Eye (tissue), 1 donor: ENCODE measurements at places on chromosomes 6 and 20.
A peak's percentile ranks its signal among the peaks of the same experiment; 100 is the strongest.

DNA sequence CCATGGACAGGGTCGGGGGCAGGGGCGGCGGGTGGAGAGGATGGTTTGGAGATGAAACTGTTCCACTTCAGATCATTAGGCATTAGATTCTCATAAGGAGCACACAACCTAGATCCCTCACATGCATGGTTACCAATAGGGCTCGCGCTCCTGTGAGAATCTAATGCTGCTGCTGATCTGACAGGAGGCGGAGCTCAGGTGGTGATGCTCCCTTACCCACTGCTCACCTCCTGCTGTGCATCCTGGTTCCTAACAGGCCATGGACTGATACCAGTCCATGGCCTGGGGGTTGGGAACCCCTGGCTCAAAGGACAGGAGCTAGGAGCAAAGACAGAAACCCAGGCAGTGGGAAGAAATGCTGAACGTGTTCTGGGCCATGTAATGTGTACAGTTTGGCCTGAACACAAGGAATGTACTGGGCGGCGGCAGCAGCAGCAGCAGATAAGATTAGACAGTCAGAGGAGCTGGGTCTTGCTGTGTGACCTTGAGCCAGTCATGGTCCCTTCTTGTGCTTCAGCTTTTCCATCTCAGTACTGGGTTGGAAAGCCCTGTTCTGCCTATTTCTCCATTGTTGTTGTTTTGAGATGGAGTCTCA lies 4.7 kb upstream of the SPAG4 start:
- DNase-seq: no peak

- DNase-seq: no peak
Observed at GRCh38 chr6:11479296-11479695, 58.3 kb upstream of the TMEM170B start.

DNA sequence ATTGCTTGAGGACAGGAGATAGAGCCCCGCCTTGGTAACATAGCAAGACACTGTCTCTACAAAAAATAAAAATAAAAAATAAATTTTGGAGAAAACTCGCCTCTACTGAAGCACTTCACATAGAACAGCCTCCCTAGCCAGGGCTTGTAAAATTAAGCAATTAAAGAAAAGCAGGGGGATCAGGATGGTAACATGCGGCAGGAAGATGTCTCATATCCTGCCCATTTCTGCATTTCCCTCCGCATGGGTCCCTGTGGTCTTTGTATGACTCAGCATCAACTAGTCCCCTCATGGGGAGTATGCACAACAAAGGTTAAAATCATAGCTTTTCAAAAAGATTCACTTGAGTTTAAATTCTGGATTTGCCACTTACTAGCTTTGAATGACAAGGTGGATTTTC lies 379.0 kb downstream of the EPHA7 start:
- DNase-seq: no peak

GRCh38 chr6:43762966-43763695 lies 6.9 kb upstream of the VEGFA start:
- DNase-seq: no peak

DNA sequence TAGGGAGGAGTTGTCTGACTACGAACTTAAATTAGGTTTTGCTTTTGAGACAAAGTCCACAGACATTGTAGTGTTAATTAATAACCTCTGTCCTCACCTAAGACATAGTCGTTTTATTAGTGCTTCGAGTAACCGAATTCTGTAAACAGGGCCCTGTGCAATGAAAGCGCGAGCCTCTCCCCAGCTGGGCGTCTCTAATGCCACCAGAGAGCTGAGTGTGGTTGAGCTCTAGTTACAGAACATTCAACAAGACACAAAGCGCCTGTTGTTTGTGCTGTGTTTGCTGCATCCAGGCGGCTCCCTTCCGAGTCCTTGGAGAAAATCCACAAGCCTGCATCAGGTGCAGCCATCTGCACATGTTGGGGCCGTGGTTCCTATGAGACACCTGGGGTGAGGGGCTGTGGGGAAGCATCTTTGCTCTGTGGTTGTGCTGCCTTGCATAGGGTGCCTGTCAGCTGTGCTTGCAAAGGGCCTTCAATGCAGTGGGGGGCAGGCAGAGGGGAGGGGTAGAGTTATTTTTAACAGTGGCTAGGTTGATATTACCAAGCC lies 63.9 kb downstream of the CD164 start:
- DNase-seq: no peak

GRCh38 chr6:161748535-161749416 lies 474.9 kb upstream of the AGPAT4 start:
- DNase-seq: peak; percentile 91

- DNase-seq: no peak
Observed at GRCh38 chr6:140153703-140154102, 779.3 kb upstream of the CITED2 start.

DNA sequence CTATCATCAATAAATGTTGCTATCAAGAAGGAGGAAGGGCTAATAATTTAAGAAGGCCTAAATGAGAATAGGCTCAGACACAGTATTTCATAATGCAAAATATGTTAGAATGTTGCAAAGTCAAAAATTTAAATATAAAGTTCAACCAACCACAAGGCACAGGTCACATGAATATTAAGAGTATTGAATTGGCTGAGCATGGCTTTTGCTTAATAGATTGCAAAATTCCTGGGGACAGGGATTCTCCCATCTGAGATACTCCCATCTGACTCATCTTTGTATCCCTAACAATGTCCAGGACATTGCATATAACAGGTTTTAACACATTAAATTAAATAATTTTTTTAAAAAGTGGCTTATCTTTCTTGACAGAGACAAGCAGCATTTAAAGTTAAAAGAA lies 32.9 kb upstream of the UTRN start:
- DNase-seq: no peak

DNA sequence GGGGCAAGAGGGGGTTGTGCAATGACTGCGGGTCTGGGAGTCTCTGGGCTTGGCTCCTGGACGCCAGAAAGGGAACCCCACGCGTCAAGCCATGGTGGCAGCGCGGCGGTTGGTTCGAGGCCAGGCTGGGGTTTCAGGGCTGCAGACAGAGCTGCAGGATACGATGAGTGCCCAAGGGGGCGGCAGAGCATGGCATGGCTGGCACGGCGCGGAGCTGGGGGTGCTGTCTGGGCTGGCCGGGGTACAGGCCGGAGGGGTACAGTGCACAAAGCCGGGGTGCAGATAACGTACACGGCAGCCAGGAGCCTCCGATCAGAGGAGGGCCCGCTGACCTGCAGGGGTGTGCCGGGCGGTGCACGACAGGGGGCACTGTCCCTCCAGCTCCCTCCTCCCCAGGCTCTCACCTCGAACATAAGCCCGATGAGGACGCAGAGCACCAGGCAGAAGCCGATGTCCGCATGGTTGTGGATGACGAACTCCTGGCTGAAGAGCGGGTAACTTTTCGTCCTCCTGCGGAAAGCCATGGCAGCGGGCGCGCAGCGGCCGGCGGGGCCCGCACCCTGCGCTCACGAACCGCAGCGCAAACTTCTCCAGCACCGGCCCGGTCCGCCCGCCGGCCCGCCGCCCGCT lies 353 bp downstream of the TRAM2 start:
- peak; percentile 87 for DNase-seq

DNA sequence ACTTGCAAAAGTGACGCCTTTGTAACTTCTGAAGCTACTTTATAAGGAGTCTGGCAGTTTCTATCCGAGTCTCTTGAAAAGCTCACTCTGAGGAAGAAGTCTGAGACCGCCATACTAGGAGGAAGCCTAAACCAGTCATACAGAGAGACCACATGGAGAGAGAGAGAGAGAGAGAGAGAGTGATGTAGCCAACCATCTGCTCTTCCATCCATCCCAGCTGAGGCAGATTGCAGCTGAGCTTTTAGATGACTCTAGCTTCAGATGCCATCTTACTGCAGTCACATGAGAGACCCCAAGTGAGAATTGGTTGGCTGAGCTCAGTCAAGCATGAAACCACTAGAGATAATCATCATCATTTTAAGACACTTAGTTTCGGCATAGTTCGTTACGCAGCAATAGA lies 15.0 kb upstream of the DTNBP1 start:
- DNase-seq: no peak

- DNase-seq: peak; percentile 18
Observed at GRCh38 chr6:148869585-148869984, 122.8 kb downstream of the UST start.

DNA sequence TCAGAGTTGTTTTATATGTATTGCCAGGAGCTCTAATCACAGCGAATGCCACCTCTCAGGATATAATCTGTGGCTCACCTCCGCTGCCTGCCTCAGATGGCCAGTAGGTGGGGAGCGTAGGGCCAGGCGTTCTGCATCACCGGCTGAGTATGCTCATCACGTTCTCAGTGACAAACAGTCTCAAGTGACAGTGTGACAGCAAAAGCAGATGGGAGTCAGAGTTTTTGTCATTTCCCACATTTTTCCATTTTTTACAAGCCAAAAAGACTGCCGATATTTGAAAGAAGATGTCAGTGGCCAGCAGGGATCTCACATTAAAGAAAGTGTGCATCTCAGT lies 208.7 kb downstream of the ALDH8A1 start:
- no peak for DNase-seq

GRCh38 chr6:70371454-70372105 lies 41.7 kb upstream of the FAM135A start:
- DNase-seq: peak; percentile 66

DNA sequence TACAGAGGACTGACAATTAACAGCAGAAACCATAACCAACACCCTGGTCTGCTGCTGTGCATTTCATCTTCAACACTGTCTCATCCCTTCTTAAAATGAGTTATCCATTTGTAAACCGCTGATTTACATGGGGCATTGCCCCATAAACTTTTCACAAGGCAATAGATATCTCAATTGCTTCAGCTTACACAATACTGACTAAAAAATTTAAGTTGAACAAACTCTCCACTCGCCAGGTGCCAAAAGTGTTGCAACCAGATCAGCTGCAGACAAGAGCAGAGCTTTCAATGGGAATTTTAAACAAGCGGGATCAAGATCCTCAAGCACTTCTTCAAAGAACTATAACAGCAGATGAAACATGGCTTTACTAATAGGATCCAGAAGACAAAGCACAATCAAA lies 183.0 kb downstream of the TASP1 start:
- DNase-seq: no peak

- peak; percentile 82 for DNase-seq
Observed at GRCh38 chr6:90216072-90216977, 80.3 kb downstream of the BACH2 start.

- no peak for DNase-seq
Observed at GRCh38 chr6:90105506-90106170, 191.0 kb downstream of the BACH2 start.

DNA sequence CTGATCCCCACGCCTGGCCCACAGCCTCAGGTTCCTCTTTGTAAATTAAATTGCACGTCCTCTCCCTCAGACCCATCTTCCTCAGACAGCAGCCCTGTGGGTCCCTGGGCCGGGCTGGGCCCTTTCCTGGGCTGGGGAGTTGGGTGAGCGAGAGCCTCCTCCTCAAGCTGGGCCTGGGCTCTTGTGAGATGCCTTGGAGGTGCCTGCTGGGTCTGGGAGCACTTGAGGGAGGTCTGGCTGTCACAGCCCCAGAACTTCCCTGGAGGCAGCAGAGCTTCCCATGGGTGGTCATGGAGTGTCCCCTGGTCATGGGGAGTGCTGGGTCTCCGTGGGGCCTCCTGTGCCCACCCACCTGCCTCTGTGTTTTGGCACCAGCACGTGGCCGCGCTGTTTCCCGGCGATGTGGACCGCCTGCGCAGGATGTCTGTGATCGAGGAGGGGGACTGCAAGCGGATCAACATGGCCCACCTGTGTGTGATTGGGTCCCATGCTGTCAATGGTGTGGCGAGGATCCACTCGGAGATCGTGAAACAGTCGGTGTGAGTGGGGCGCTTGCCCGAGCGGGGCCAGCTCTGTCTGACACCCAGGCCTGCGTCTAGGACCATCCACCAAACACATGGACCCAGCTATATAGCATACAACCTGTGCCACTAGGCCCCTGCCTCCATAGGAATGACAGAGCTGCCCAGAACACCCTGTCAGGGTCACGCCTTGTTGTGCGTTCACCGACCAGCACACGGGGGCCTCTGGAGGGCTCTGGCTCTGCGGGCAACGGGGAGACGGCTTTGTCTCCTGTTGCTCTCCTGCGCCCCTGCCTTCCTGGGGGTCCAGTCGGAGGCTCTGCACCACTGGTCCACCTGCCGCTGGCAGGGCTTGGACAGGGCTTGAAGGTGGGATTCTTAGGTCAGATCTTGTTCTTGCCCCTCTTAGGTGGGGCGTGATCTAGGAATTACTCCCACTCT lies 33.0 kb downstream of the PYGB start:
- no peak for DNase-seq

- DNase-seq: no peak
Observed at GRCh38 chr6:47116606-47117005, 74.5 kb upstream of the ADGRF1 start.

GRCh38 chr20:63230800-63231268 lies 4.9 kb upstream of the BIRC7 start:
- peak; percentile 91 for DNase-seq

GRCh38 chr20:36549942-36550789 lies 8.8 kb downstream of the MYL9 start:
- DNase-seq: no peak

GRCh38 chr20:44967207-44967807 lies 995 bp downstream of the STK4 start:
- no peak for DNase-seq

GRCh38 chr6:108106694-108107093 lies 32.2 kb upstream of the OSTM1 start:
- DNase-seq: no peak

DNA sequence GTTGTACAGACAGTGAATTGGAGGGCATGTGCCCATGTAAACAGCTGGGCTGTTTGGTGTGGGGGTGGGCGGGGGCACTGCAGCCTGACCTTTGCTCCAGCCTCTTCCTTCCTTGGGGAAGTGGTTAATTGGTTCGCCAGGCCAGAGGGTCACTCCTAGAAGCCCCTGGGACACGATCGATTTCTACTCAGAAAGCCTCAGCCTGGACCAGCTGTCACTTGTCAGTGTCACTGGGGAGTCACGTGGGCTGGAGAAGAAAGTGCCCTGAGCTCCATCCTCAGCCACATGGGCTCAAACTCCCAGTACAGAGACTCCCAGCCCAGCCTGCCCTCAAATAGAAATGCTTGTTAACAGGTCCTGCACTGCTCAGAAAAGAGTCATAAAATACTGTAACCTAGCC lies 423.8 kb upstream of the SULF2 start:
- peak; percentile 92 for DNase-seq
